ENCODE measurements at places on chromosomes 2 and 18.

DNA sequence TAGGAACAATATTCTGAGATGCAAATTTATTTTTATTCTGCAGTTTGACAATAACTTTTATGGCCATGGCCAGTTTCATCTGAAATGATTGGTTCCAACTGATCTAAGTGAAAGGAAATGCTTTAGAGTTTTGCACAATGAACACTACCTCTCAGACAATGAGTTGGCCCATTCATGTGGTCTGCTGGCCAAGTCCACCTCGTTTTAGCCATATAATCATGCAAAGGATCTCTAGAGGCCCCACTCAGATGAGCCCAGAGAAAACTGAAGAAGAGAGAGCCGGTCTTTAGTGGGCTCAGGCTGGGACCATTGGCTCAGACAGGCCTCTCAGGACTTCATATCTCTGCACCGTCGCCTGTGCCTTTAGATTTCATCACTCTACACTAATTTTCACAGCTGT is 254.7 kb downstream of the MREG start:
- no peak for DNase-seq

DNA sequence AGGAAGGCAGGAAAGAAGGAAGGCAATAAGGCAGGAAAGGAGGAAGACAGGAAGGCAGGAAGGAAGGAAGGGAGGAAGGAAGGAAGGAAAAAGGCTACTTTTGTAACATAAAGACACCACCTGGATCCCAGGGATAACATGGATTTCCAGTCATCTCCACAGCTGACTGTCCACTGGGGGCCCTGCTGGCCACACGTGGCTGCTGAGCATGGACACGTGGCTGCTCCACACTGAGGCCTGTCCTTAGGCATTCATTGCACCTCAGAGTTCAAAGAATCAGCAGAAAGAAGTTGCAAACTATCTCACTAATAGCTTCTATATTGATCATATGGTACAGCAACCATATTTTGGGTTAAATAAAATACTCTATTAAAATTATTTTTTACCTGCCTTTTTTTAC is 130.2 kb upstream of the SALL3 start:
- DNase-seq, result no peak

DNA sequence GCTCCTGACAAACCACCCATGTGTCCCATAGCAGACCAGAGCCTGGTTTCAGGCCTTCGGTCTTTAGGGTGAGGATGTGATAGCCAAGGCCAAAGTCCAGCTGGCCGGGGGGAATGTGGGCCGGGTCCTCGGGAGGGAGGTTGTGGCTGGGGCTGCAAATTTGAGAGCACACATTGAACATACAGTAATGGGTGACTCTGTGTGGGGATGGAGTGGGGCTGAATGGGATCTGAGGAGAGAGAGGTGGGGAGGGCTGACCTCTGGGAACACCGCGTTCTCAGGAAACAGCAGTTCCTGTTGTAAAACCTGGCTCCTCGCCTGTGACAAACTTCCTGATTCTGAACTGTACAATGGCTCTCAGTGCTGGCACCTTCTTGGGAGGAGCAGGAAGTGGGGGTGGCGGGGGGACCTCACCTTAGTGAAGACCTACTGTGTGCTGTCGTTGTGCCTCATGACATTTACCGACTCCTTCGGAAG is 48.8 kb downstream of the MCFD2 start:
- no peak for DNase-seq

- no peak for DNase-seq
Observed at GRCh38 chr18:12091538-12092141, 2.0 kb upstream of the ANKRD62 start.

DNA sequence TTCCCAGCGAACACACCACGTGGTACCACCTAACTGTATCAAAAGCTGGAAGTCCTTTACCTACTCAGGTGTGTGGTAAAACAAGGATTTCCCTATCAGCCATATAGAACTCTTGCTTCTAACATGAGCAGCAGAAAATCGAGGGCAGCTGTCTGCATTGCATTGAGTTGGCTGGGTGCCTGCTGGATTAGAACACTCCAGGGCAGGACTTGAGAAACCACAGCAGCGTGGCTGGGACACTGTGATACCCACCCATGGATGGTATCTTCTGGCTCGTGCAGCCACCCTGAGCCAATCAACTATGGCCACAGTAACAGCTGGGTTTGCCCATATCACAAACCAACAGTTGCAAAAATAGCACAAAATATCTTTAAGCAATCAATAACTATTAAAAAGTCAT is 188.3 kb downstream of the FBXO15 start:
- no peak for DNase-seq
